ENCODE measurements at places on chromosomes 2 and 18.

GRCh38 chr2:31997653-31998052 is 13.2 kb downstream of the MEMO1 start:
- no peak for DNase-seq

GRCh38 chr18:79956276-79956675 is 4.8 kb upstream of the SLC66A2 start:
- DNase-seq, result no peak

DNA sequence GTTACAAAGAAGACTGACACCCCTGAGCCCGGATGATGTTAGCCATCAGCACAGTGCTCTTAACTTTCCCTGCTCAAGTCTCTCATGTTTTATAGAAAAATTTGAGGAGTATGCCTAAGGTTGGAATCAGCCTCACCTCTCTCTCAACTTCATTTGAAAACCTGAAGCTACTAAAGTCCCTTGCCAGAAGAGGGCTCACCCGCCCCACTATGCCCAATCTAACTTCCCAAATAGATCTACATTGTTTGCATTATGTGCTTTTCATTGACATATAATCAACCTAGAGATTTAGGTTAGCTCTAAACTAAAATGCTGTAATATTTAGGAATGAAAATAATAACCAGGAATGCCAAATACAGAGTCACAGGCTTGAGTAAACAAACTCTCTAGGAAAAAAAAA is 305.4 kb downstream of the NCKAP5 start:
- DNase-seq, result no peak

GRCh38 chr18:21741562-21742314 is 1.1 kb downstream of the MIB1 start:
- no peak for DNase-seq

DNA sequence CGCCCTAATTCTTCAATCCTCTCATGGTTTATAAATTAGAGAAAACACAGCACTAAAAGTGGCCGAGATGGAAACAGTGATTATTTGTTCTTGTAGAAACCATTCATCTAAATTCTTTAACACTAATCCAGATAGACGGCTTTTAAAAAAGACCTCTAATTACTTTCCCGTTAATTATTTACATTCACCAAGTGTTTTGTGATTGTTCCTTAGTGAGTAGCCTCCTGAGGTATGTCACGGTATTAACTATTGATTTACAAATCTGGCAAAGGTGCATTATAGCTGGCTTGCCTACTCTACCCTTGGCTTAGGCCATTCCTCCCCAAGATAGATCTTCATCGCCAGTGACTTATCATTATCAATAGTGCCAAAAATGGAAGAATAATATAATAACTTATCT is 436.4 kb upstream of the ST6GAL2 start:
- DNase-seq, result no peak

DNA sequence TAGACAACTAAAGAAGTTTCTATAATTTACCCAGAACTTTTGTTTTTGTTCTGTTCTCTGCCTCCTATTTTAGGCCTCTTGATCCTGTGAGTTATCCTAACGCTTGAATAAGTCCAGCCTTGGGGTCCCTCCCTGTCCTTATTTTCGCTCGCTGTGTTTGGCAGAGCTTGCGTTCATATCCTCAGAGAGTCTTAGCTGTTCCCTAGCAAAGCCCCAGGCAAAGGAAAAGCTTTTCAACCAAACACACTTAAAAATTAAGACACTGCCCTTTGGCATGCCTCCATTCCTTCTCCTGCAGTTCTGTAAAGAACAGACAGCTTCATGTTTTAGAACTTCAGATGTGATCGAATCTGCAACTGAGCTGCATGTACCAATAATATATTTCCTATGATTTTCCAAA is 517.2 kb downstream of the SUCLG1 start:
- no peak for DNase-seq

DNA sequence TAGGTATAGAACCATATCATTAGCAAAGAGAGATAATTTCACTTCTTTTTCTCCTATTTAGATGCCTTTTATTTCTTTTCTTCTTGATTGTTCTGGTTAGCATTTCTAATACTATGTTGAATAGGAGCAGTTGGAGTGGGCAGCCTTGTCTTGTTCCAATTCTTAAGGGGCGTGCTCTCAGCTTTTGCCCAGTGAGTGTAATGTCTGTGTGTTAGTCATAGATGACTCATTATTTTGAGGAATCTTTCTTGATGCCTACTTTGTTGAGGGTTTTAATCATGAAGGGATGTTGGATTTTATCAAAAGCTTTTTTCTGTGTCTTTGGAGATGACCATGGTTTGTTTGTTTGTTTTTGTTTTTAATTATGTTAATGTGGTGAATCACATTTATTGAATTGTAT is 1453.1 kb upstream of the SLC39A10 start:
- no peak for DNase-seq

- no peak for DNase-seq
Measured at GRCh38 chr2:69773206-69773605, 31.3 kb downstream of the ANXA4 start.

- no peak for DNase-seq
Measured at GRCh38 chr2:223314811-223315210, 262.8 kb downstream of the KCNE4 start.

DNA sequence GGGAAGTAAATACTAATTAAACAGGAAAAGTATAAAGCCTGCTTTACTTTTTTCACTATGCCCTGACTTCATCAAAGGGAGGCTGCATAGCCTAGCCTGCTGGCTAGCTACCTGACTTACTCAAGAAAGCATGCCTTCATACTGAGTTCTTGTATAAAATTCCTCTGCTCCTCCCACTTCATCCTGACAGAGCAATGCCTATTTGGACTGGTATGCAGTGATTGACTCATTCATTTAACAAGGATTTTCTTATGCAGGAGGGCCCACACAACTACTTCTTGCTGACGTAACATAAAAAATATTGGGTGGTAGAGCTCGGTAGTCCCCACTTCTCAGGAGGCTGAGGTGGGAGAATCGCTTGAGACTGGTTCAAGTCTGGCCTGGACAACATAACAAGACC is 70.5 kb downstream of the PRPF40A start:
- DNase-seq, result peak; percentile 77

DNA sequence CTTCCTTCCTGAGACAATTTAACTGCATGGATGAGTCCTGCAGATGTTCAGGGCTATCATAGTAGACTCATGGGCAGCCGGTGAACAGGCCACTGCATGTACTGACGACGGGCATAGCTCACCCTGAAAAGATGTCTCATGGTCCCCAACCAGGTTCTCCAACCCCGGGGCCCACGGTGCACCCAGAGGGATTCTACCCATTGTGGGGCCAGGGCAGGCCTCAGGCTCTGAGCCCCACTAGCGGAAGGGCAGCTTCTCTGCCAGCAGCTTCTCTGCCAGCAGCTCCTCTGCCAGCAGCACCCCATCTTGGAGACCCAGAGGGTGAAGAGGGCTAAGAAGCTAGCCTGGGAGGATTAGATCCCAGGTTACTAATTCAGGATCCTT is 3.2 kb upstream of the CNNM4 start:
- DNase-seq, result no peak

- no peak for DNase-seq
Measured at GRCh38 chr2:79083597-79084251, 4.1 kb downstream of the REG1B start.

DNA sequence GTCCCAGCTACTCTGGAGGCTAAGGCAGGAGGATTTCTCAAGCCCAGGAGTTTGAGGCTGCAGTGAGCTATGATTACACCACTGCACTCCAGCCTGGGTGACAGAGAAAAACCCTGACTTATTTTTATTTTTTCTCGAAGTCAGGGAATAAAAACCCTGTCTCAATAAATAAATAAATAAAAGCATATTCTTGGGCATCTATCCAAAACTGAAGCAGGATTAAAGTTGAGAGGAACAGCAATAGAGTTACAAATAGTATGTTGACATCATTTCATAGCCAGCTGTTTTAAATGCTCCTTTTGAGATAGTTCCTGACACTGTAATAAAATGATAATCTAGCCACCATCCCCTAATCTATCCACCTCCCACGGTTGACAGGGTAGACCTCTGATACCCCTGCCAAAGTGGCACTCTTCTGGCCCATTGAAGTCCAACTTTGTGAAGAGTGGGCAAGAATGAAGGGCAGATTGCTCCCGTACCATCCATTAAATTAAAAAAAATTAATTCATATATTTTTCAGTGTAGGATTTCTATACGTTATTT is 42.3 kb upstream of the LPIN2 start:
- DNase-seq, result no peak

GRCh38 chr2:164369366-164369765 is 251.9 kb downstream of the GRB14 start:
- peak; percentile 3 for DNase-seq

GRCh38 chr2:127256866-127257265 is 36.8 kb upstream of the CYP27C1 start:
- DNase-seq, result no peak

- no peak for DNase-seq
Measured at GRCh38 chr2:104405623-104406022, 448.3 kb upstream of the POU3F3 start.

GRCh38 chr18:2847317-2848246 is 776 bp downstream of the EMILIN2 start:
- no peak for DNase-seq

DNA sequence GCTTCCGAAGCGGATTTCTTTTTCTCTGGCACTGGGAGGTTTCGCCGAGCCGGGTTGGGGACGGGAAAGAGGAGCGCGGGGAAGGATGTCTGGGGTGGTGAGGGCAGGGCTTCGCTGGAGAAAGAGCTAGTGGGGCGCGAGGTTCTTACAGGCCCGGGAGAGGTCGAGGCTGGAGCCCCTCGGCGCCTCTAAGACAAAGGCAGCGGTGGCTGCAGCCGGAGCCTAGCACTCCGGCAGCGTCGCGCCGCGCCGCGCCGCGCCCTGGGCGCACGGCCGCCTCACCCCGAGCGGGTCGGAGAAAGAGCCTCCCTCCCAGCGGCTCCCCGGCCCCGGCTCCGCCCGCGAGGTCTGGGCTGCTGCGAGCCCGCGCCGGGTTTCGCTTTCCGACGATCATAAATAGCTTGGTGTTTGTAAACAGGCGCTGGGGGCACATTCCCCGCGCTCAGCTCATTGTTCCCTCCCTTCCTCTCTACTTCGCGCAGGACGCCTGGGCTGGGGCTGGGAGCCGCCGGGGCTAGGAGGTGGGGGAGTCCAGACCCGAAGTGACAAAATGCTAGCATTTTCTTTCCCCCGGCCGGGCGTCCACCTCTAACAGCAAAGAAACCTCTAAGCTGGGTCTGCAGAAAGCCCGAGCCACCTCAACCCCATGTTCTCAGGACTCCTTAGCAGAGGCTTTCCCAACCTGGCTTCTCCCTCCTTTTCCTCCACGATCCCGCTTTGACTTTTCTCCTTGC is 813 bp upstream of the MEIS1 start:
- DNase-seq, result peak; percentile 38

GRCh38 chr2:51953931-51954330 is 922.0 kb upstream of the NRXN1 start:
- no peak for DNase-seq

GRCh38 chr2:101850450-101850849 is 141.3 kb upstream of the IL1R2 start:
- no peak for DNase-seq

DNA sequence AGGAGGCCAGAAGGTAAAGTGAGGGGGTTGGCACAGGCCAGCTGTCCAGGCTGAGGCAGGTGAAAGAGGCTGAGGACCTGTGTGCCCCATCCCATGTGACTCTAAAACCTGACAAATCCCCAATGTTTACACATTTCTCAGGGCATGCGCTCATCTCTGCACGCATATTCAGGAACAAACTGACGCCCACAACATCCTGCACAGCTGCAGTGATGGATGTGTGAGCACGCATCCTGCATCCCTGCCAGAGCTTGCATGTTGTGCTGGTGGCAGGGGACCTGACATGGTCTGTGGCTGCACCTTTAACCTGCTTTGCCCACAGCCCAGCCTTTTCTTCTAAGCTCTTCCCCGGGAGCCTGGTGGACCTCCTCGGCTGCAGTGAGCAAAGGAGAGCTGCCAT is 83.1 kb downstream of the FBXO15 start:
- no peak for DNase-seq

DNA sequence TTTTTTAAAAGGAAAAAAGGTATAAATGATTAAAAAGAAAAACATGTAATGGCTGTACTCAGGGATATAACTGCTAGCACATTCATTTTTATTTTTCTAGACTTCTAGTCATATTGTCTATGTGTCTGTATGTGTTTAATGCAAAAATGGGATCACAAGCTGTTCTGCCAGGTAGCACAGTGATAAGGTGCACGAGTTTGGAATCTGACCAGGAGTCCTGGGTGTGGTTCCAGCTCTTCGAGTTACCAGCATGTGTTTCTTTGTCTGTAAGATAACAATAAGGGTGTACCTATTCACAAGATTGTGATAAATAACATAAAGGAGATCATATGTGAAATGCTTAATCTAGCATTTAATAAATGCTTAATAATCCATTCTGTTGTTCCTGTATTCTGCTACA is 145.3 kb downstream of the PKP4 start:
- DNase-seq, result no peak

GRCh38 chr2:75547345-75548035 is 13.2 kb downstream of the EVA1A start:
- DNase-seq, result no peak

DNA sequence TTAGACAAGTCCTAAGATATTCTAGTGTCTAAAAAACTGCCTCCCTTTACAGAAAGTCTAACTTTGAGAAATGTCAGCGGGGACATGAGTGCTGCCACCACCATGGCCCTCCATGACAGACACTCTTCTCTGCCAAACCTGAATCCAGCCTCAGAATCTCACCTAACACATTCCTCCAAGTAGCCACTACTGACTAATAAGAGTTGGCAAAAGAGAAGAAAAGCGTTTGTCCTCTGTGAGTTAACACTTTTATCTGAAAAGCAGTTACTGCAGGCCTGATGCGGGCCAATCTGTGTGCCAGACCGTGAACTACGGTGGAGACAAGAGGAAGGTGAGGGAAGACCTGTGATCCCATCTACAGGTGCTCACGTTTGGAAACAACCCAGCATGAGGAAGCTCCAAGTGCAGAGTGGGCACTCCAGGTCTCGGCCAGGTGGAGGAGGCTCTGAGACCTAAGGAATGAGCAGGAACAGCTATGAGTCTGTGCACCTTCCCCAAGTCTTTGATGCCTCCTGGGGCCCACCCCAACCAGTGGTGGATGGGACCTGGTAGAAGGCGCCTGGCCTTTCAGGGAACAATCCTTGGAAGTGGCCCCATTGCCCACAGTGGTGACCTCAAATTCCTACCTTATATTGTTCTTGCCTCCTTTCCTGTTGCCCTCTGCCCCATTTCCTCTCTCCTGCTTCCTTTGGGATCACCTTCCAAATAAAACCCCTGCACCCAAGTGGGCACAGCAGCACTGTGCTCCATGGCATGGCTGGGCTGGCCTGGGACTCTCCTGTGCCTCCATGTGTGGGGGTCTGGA is 91.6 kb downstream of the BIN1 start:
- DNase-seq, result no peak

DNA sequence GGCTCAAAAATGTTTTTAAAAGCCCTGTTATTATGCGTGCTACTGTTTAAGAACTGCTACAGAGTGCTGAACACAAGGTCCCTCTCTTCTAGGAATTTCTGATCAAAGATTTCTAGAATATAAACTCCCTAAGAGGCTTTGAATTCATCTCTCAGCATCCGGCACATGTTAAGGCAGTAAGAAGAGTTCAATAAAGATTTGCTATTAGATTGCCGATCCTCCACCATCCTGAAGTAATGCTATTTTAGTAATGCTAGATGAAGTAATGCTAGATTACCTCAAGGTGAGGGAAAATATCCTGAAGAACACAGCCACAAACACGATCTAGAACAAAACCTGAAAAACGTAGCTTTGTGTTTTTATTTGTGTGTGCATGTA is 949 bp upstream of the MYL12B start:
- DNase-seq, result no peak

- DNase-seq, result no peak
Measured at GRCh38 chr2:73291093-73291460, 2.3 kb downstream of the EGR4 start.

- no peak for DNase-seq
Measured at GRCh38 chr18:27824841-27825681, 351.9 kb downstream of the CDH2 start.

GRCh38 chr18:63098018-63098981 is 221.3 kb downstream of the BCL2 start:
- no peak for DNase-seq
